T-helper 17 cell (primary cell): ENCODE measurements at places on chromosomes 6 and 20.

DNA sequence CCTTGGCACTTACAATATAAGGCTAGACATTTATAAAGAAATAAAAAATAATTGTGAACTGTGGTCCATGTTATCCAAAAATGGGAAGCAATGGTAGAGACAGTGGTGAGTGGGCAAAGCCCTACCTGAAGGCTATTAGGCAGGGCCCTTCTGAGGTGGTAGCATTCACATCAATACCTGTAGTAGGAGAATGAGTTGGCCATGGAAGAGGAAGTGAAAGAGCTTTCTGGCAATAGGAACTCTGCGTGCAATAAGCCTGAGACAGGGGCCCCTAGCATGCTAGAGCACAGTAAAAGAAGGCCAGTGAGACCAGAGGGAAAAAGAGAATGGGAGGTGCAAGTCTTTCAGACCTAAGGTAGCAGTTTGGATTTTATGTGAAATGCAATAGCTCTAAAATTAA, 754.5 kb downstream of the PTPRT start:
- DNase-seq = no peak
- no peak overlapping the region for H3K4me3 ChIP-seq
- no peaks in the 10 kb centered on the region for H3K36me3 ChIP-seq
- no peaks in the 10 kb centered on the region for H3K4me1 ChIP-seq
- no peak overlapping the region for H3K27ac ChIP-seq

DNA sequence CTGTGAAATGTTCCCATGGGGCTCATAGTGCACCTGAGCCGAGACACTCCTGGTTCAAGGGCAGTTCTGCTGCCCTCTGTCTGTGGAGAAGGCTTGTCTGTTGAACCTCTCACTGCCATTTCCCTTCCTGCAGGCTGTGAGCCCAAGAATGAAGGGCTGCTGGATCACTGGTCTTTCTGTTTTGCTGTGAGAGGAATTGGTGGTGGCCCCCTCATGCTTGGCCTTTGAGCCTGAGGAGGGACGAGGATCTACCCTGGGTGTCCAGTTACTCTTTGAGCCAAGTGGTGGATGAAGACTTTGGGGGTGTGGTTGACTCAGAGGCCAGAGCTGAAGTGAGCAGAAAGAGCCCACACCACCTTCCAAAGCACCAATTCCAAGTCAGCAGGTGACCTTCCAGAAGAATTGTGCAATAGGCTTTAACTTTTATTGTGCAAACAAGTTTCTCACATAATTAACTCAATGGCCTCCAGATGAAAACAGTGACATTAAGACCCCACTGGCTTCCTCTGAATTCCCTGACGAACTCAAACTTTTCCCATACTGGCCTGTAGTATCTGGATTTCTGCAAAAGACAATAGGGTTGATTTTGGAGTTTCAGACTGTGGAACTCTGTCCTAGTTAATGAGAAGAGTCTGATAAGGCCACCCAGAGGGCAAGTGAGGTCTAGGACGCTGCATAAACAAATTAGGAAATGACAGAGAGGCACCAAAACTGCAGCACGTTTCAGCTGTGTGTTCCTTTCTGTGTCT, 101.5 kb downstream of the PHACTR3 start:
- peaks cover 27% of the 10 kb centered on the region for H3K27me3 ChIP-seq
- no peak overlapping the region for H3K4me3 ChIP-seq
- no peak overlapping the region for H3K27ac ChIP-seq
- no peaks in the 10 kb centered on the region for H3K36me3 ChIP-seq
- no peak for DNase-seq

DNA sequence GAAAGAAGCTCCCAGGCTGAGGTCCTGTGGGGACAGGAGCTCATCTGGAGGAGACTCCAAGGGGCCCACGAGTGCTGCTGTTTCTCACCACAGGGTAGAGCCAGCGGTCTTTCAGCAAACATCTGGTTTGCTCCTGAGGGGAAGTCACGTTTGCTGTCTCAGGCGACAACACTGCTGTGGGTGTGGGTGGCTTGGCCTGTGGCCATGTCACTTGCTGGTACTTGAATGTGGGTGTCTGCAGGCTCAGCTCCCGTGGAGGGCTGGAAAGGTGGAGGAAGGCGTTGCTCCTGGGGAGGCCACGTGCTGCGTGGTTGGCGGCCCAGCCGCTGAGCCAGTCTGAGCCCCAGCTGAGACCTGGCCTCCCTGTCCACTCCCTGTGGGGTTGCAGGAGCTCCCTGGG, 52.8 kb upstream of the MPC1 start:
- H3K4me3 ChIP-seq = peak overlapping the region; percentile 31
- H3K27ac ChIP-seq = peak overlapping the region; percentile 45
- peaks cover 6% of the 10 kb centered on the region for H3K27me3 ChIP-seq
- DNase-seq = no peak
- peaks cover 16% of the 10 kb centered on the region for H3K4me1 ChIP-seq

DNA sequence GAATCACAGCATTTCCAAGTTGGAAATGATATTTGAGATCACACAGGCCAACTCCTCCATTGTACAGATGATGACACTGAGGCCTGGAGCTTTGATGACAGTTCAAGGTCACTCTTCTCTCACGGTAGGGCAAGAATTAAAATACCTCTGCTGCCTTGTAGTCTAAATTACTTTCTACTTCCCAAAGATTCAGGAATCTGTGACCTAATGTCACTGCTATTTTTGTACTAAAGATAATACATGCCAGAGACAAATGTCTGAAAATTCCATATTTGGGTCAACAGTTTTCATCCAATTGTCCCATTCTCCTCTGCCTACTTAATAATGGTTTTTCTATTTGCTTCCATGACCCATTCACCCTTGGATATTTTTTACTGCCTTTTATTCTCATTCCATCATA, 160.0 kb downstream of the SOD2 start:
- H3K27ac ChIP-seq = no peak overlapping the region
- peaks cover 29% of the 10 kb centered on the region for H3K27me3 ChIP-seq
- no peak for DNase-seq
- H3K4me3 ChIP-seq = no peak overlapping the region
- peaks cover 3% of the 10 kb centered on the region for H3K36me3 ChIP-seq

DNA sequence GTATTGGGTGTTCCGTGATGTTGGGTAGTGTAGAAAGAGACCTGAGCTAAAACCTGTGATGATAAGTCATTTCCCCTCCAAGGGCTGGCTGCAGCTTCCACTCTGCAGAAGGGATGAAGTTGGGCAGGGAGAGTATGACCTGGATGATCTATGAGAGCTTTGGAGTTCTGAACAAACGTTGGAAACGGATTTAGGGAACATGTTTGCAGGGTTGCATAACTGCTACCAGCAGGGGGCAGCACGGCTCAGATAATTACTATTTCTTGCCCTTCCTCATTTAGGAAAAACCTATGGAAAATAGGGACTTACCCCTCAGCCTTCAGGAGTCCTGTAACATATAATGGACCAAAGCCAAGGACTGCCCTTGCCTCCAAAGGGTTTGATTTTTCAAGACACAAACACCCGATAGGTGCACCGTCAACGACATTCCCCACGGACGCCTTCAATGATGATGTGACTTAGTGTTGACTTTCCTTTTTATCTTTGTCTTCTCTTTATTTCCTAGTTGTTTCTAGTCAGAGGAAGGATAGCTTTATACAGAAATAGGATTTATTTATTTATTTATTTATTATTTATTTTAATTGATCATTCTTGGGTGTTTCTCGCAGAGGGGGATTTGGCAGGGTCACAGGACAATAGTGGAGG, 164.9 kb upstream of the SASH1 start:
- DNase-seq = no peak
- no peak overlapping the region for H3K4me3 ChIP-seq
- H3K27me3 ChIP-seq = peaks cover 43% of the 10 kb centered on the region
- no peaks in the 10 kb centered on the region for H3K36me3 ChIP-seq

GRCh38 chr6:111687652-111688051, 82.0 kb upstream of the TRAF3IP2 start:
- no peaks in the 10 kb centered on the region for H3K27me3 ChIP-seq
- peak overlapping the region; percentile 98 for H3K27ac ChIP-seq
- peaks cover 22% of the 10 kb centered on the region for H3K36me3 ChIP-seq
- no peak overlapping the region for H3K4me3 ChIP-seq
- peaks cover 65% of the 10 kb centered on the region for H3K4me1 ChIP-seq

GRCh38 chr6:98514073-98514720, 320.2 kb upstream of the POU3F2 start:
- no peaks in the 10 kb centered on the region for H3K36me3 ChIP-seq
- no peak overlapping the region for H3K4me3 ChIP-seq
- DNase-seq = no peak
- H3K4me1 ChIP-seq = no peaks in the 10 kb centered on the region
- H3K27me3 ChIP-seq = no peaks in the 10 kb centered on the region

GRCh38 chr6:33112148-33112547, 36.4 kb downstream of the HLA-DPB1 start:
- no peak for DNase-seq
- H3K36me3 ChIP-seq = peaks cover 9% of the 10 kb centered on the region
- no peak overlapping the region for H3K27ac ChIP-seq
- peaks cover 87% of the 10 kb centered on the region for H3K27me3 ChIP-seq
- peaks cover 16% of the 10 kb centered on the region for H3K4me1 ChIP-seq

- H3K27ac ChIP-seq = no peak overlapping the region
- H3K4me1 ChIP-seq = no peaks in the 10 kb centered on the region
- H3K27me3 ChIP-seq = peaks cover 45% of the 10 kb centered on the region
- no peak for DNase-seq
- no peak overlapping the region for H3K4me3 ChIP-seq
Measured at GRCh38 chr6:17867880-17868279, 119.6 kb downstream of the KIF13A start.

GRCh38 chr6:39347906-39348585, 25.5 kb upstream of the KCNK16 start:
- no peaks in the 10 kb centered on the region for H3K36me3 ChIP-seq
- peaks cover 8% of the 10 kb centered on the region for H3K4me1 ChIP-seq
- peaks cover 16% of the 10 kb centered on the region for H3K27me3 ChIP-seq
- H3K27ac ChIP-seq = no peak overlapping the region
- DNase-seq = peak; percentile 26

- peaks cover 5% of the 10 kb centered on the region for H3K36me3 ChIP-seq
- DNase-seq = no peak
- no peak overlapping the region for H3K27ac ChIP-seq
- peaks cover 7% of the 10 kb centered on the region for H3K4me1 ChIP-seq
Measured at GRCh38 chr6:10429638-10430427, 15.0 kb upstream of the TFAP2A start.

DNA sequence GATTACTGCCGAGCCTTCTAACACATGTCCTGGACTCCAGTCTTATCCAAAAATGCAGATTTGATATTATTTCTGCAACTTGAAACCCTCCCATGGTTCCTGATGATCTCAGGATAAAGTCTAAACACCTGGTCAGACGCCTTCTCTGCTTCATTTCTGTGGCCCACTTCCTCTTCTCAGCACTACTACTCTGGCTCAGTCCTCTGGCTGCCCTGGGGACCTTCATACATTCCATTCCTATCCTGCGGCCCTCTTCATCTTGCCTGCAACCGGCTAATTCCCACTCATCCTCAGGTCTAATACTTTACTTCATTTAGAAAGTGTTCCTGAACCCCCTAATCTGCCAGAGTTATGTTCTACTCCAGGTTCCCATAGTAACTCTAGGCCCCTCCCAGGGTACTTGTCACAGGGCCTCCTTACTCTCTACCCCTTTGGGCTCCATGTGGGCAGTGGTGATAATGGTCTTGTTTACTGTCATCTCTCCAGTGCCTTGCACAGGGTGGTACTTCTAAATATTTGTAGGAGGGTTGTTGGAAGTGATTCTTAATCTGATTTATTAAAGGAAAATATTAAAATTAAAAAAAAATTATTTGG, 18.9 kb downstream of the MAN1A1 start:
- peak overlapping the region; percentile 35 for H3K27ac ChIP-seq
- H3K4me1 ChIP-seq = peaks cover 34% of the 10 kb centered on the region
- H3K4me3 ChIP-seq = peak overlapping the region; percentile 52

- peaks cover 3% of the 10 kb centered on the region for H3K36me3 ChIP-seq
- no peaks in the 10 kb centered on the region for H3K4me1 ChIP-seq
- DNase-seq = no peak
- H3K4me3 ChIP-seq = no peak overlapping the region
- no peaks in the 10 kb centered on the region for H3K27me3 ChIP-seq
Measured at GRCh38 chr6:157604816-157605215, 218.2 kb upstream of the SNX9 start.
